ENCODE measurements at places on chromosomes 5 and 9.
A peak's percentile ranks its signal among the peaks of the same experiment; 100 is the strongest.

DNA sequence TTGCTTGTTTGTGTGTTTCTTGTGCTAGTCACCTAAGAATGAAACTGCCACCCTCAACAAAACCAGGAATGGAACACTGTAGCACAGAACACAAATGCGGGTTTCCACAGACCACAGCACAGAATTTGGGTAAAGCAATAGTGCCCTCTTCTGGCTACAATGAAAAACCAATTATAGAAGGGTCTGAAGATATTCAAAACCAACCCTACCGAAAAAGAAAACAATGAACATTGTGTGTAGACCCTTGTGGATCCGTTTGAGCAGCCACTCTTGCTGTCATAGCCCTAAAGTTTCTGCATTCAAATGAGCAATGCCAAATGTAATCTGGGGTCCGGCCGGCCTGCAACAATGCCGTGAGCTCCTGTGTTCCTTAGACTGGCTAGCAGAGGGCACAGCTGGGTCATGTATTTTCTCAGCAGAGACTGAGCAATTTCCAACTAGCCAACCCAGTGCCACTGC lies 8.3 kb upstream of the ENC1 start:
- no peak for DNase-seq

DNA sequence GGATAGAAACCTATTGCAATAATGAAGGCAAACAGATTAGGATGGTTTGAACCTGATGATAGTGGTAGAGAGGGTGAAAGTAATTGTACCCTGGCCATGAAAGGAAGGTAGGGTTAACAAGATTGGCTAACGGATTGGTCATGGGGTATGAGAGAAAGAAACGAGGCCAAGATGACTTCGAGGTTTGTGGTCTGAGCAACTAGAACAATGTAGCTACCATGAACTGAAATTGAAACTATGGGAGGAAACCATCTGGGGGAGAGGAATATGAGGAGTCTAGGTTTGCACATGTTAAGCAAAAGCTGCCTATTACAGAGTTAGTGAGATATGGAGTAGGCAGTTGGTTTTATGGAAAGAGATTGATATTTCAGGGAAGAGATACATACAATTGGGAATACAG lies 406.0 kb downstream of the PRELID2 start:
- DNase-seq: no peak

GRCh38 chr5:135871268-135871915 lies 24.2 kb downstream of the IL9 start:
- DNase-seq: no peak

GRCh38 chr9:134922066-134922931 lies 4.6 kb upstream of the FCN1 start:
- no peak for DNase-seq

GRCh38 chr9:94860678-94861588 lies 134.4 kb downstream of the AOPEP start:
- DNase-seq: peak; percentile 37

GRCh38 chr5:79237740-79238560 lies 2.0 kb downstream of the JMY start:
- DNase-seq: no peak

GRCh38 chr9:16184964-16185646 lies 632.3 kb downstream of the CCDC171 start:
- DNase-seq: no peak

- DNase-seq: no peak
Measured at GRCh38 chr9:35566417-35566816, 38.6 kb upstream of the TESK1 start.

DNA sequence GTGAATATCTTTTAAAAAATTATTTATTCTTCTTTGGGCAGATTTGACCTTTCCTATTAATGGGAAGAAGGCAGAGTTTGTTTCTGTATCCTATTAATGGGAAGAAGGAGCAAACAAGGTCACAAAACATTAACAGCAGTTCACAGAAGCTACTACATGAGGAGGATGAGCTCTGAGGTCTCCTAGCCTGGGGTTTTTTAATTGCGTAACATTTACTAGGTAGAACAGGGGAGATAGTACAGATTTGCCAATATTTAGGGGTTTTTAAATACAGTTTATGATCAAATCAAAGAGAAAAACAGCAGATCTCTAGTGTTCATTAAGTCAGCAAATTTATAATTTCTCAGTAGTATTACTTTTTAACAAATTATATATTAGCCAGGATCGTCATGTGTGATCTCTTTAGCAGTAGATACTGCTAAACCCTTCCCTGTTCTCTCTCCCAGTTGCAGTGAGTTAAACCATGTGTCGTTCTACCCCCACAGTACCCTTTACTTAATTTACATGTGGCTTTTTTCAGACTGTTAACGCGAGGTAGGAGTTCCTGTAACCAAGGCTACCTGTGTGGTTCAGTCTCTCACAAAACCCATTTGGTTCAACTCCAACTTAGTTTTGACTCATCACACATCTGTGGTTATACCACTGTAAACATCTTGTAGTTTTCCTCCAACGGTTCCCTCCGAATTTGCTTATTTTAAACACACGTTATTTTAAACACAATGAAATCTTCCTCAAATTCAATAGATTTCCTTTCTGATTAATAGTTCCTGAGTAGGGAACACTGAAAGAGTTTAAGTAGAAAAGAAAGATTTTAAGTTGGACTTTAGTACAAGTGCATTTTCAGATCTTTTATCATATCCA lies 13.3 kb downstream of the SLC25A46 start:
- no peak for DNase-seq

DNA sequence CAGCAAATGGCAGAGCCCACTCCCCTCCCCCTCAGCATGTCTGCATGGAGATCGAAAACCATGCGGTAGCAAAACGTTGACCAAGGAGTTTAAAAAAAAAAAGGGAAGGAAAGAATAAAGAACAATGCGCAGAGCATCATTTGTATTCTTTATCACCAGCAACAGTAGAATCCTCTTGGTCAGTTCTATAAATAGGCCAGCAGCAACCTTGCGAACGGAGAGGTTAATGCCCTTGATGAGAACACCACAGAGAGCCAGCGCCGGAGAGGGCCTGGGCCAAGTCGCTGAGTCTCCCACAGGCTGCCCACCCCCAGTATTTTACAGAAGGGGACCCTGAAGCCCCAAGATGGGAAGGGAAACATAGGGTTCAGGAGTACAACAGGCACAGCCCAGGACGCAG lies 22.7 kb downstream of the WHRN start:
- no peak for DNase-seq

DNA sequence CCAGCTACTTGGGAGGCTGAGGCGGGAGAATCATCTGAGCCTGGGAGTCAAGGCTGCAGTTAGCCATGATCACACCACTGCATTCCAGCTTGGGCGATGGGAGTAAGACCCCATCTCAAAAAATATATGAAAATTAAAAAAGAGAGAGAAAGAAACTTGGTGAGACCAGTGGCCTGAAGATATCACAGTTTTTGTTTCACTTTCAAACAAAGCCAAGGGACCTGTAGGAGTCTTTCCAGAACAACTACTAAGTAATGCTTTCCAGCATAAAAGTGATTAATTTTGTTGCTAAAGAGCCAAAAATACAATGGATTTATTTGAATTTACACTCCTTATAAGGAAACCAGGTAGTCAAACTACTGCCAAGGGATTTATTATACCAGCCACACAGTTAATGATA lies 23.5 kb downstream of the GKAP1 start:
- no peak for DNase-seq

DNA sequence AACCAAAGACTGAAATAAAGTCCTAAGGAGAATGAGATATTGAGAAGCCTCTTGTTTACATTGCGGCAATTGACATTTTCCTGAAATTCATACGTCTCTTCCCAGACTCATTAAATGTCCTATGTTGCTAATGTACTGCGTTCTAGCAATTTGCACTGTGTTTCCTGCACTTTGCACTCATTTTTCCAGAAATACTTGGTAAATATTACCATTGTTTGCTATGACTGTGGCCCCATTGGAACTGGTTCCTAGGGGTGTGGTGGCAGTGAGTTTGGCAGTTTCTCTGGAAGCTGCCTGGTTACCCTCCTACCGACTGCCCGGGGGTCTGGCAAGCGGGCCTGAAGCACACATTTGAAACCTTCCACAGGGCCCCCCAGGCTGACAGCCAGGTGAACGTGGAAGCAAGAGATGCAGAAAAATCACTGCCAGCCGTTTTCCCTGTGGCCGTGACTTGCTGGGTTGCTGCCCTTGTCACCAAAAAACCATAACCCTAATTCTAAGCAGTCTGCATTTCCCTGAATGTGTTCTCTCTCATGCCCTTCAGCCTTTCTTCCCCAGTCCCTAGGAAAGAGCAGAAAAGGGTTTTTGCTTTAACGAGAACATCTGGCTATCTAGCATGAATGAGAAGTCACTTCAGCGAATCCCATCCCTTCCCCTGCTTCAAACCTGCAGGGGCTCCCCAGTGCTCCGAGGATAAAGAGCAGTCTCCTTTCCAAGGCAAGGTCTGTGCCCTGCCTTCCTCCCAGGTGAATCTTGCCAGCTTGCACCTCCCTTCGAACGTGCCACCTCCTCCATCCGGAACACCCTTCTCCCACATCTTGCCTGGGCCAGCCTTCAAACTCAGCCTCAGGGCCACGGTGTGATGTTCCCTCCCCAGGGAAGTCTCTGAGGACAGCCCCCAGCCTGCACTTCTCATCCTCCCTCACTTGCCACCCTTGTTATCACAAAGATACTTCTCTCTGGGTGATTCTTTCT lies 84.2 kb downstream of the AK8 start:
- no peak for DNase-seq

DNA sequence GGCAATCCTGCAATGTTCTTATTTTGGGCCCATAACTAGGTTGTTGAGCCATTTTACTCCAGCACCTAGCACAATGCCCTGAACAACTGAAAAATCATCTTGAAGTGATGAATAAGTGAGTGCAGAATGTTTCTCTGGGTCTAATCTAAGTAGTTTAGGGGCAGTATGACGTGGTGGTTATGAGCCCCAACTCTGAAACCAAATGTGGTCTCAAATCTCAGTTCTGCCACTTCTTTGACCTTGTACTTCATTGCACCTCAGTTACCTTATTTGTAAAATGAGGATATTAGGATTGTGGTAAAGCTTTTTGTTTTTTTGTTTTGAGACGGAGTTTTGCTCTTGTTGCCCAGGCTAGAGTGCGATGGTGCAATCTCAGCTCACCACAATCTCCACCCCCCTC lies 80.9 kb upstream of the SNX2 start:
- DNase-seq: no peak

DNA sequence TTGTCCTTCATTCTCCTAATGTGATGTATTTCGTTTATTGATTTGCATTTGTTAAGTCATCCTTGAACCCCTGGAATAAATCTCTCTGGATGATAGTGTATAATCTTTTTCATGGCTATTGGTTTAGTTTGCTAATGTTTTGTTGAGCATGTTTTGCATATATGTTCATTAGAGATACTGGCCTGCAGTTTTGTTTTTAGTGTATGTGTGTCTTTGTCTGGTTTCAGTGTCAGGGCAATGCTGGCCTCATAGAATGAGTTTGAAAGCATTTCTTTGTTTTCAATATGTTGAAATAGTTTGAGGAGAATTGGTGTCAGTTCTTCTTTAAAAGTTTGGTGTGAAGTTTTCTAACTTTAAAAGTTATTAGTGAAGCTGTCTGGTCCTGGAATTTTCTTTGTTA lies 149.6 kb upstream of the ATP10B start:
- DNase-seq: no peak

DNA sequence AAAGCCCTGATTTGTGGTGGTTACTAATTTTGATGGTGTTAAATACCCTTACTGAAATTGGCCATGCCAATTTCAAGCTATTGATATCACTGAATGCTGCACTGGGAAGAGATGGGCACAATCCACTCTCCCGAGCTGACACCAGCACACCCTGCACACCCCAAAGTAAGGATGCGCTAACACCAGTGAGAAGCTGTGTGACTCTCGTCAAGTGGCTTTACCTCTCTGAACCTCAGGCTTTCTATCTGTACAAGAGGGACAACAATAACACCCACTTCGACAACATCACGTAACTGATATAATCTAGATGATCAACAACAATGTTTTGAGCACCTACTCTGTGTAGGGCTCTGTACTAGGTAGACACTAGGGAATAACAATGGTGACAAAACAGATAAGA lies 8.0 kb upstream of the AKNA start:
- DNase-seq: no peak

DNA sequence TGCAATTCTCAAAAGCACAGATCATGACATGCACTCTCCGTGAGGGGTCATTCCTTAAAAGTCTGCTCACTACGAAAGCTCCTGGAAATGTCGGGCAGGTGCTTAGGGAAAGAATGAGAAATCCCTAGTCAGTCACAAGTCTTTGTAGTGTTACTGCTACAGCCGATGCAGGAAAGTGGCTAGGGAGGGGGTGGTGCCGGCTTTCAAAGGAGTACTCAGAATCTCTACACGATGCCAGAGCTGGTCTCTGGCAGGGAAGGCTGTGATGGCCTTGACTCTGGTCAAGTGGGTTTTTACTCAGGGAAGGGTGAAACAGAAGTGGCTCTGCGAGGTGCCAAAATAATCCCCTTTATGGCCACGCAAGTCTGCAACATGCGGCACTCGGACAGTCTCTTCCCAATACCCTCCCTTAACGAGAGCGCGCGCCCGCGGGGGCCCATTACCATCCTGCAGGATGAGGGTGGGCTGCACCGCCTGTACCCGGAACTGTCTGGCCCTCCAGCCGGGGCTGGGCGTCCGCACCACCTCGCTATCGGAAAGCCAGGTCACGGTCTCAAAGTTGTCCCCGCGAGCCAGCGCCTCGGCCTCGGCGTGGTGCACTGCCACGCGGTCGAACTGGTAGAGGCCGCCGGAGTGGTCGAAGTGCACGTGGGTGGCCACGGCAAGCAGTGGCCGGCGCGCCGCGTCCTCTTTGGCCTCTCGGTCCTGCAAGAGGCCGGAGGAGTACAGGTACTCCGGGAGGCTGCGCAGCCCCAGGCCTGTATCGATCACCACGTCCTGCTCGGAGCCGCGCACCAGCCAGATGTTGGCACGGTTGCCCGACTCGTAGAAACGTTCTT lies 956 bp downstream of the MBLAC2 start:
- peak; percentile 0 for DNase-seq

GRCh38 chr9:135500071-135500524 lies 384 bp upstream of the MRPS2 start:
- DNase-seq: no peak

DNA sequence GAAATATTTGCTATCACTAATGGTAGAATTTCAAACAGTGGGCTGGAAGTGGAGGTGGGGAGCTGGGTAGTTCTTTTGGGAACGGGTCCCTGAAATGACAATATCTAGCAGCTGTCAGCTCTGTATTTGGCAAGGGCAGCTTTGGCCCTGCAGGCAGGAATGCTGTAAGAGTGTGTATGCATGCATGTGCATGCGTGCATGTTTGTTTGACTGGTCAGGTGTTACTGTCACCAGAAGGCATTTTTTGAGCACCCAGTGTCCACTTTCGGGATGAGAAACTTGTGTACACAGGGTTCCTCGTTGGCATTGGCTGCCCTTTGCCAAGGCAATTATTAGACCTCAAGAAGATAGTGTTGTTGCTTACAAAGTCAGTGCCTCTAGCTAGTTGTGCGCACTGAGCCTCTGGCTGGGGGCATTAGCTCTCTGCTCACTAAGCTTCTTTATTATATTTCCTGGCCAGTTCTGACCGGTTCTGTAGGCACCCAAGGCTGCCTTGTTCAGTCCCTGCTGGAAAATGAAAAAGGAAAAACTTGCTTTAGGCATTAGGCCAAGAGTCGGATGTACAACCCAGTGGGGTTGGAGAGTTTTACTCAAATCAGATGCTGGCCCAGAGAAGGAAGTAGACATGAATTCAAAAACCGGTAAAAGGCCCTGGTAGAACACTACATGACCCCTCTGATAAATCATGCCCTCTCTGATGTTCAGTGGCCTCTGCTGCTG lies 2.0 kb downstream of the CYFIP2 start:
- DNase-seq: no peak
